Caudate nucleus (tissue), 63 donors: ENCODE measurements at places on chromosomes 11 and 22.

GRCh38 chr22:25896098-25896497 lies 154.1 kb downstream of the MYO18B start:
- DNase-seq, result no peak

GRCh38 chr22:20127869-20128618 lies 3.6 kb upstream of the ZDHHC8 start:
- no peak for DNase-seq

- DNase-seq, result no peak
These were observed 1112.0 kb upstream of the CCDC90B start for GRCh38 chr11:84398017-84398626.

DNA sequence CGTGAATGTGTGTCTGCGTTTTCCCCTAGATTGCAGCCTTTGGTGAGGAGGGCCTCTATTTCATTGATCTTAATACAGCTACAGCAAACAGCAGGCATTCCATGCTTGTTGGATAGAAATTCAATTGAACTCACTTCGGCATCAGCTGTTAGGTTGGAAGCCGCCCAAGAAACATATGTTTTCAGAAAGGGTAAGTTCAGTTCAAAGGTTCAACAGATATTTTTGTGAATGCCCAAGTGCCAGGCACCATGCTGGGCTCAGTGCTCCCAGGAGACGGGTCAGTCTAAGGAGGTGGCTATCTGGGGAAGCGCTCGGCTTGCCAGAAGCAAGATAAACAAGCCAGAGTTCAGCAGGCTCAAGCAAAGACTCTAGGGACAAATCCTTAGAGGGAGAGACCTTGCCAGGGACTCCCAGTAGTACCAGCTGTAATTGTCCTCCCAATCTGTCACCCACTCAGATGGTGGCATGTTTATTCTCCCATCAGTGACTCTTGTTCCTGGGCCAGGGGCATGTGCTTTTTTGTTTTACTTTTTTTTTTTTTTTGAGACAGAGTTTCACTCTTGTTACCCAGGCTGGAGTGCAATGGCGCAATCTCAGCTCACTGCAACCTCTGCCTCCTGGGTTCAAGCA lies 64.5 kb upstream of the LARGE1 start:
- DNase-seq, result no peak

- no peak for DNase-seq
These were observed 180.6 kb downstream of the TBC1D22A start for GRCh38 chr22:46942799-46943785.
